ENCODE measurements at places on chromosomes 3 and 15. TPM values are rescaled to one million over a fixed set of nuclear protein-coding genes. Genes with fewer than 3 reads are reported as not detected.

DNA sequence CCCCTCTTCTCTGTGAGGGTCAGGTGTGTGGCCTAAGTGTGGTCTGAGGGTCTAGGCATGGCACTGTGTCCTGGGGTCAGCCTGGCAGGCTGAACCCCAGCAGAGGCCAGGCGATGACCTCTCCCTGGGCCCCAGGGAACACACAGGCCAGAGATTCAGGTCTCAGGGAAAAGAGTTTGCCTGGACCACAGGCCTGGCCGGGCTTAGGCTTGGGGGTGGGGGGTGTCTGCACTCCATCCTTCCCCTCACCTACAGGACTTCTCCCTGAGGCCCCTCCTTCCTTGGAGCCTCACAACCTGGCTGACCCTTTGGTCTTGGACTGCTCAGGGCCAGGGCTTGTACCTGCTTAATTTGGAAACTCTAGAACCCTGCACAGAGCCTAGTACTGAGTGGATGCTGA lies 21.8 kb downstream of the RASGRF1 start:
- DNase-seq: no peak

DNA sequence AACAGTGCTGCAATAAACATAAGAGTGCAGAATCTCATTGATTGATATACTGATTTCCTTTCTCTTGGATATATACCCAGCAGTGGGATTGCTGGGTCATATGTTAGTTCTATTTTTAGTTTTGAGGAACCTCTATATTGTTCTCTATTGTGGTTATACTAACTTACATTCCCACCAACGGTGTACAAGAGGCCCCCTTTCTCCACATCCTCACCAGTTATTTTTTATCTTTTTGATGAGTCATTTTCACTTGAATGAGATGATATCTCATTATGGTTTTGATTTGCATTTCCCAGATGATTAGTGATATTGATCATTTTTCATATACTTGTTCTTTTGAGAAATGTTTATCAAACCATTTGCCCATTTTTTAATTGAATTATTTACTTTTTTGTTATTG lies 12.4 kb upstream of the IREB2 start:
- DNase-seq: no peak

DNA sequence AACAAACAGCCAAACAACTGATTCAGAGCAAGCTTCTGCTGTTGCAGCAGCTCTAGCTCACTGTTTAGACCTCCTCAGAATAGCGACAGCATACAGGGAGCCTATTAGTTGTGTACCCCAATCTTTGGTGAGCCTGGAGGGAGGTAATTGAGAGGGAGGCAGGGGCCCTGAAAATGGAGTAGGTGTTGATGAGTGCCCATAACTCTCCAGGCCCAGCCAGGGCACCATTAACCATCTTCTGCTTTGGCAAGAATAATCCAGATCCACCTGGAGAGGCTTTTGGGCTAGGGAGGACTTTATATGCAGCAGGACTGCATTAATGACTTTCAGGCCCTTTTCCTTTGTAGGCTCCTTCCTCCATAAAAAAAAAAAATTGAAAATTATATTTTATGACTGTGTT lies 20.9 kb downstream of the PLCL2 start:
- no peak for DNase-seq

GRCh38 chr3:77468626-77469020 lies 428.7 kb downstream of the ROBO2 start:
- DNase-seq: no peak

DNA sequence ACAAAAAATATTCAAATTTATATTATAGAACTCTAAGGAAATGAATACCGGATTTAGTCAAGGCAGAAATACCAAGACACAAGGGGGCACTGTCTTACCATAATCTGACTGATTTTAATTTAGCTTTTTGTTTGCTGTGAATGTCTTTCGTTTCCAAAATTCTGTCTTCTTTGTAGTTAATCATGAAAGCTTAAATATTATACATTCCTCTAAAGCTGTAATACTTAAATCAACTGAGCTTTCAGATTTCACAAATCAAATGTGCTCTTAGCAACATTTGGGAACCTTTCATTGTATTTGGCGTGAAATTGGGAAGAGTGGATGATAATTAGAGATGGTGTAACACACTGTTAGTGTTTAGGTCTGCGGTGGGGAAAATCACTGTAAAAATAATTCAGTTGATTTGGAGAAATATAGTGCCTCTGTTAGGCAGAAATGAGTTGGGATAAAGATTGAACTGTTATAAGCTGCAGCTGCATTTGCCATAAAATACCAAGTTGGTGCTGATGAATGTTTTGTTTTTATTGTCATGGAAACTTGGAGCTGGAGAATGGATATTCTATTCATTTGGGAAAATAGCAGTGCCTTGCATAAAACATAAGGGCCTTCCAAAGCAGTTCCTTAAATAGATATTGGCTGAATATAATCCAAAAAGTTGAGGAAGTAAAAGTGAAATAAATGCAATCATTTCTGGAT lies 228.2 kb downstream of the TCF12 start:
- DNase-seq: peak; percentile 71

DNA sequence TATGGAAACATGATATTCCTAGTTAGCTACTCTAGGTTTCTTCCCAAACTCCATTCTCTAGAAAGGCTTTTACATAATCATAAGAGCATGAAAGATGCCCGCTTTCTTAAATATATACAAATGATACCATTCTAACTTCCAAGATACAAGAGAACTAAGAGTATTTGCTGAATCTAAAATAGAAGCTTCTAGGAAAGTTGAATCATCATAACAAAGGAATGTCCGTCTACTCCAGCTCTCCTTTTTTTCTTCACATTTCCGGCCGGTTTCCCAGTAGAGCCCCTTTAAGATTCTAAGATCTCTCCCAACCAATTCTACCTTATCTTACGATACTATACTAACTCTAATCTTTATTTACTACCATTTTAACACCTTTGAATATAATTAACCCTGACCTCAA lies 60.1 kb downstream of the RAD18 start:
- no peak for DNase-seq

- DNase-seq: no peak
Measured at GRCh38 chr3:43330981-43331380, 44.6 kb downstream of the SNRK start.

- DNase-seq: no peak
Measured at GRCh38 chr3:147119989-147120388, 286.4 kb downstream of the ZIC4 start.

DNA sequence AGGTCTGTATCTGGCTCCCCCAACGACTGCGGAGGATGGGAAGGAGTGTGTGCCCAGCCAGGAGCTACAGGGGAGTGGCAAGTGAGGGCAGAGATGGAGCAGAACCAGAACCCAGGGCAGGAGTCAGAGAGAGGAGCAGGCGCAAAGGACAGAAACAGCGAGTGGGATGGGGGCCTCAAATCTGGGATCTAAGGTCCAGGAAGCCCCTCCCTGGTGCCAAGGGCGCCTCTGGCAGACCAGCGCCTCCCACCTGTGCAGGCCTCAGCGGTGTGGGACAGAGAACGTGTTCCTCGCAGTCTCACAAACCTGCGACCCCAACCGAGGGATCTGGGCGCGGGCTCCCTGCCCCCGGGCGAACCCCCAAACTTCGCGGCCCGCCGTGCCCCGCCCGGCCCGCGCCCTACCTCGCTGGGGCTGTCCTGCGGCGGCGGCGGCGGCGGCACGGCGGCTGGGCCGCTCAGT lies 301 bp downstream of the PCBP4 start:
- peak; percentile 25 for DNase-seq

DNA sequence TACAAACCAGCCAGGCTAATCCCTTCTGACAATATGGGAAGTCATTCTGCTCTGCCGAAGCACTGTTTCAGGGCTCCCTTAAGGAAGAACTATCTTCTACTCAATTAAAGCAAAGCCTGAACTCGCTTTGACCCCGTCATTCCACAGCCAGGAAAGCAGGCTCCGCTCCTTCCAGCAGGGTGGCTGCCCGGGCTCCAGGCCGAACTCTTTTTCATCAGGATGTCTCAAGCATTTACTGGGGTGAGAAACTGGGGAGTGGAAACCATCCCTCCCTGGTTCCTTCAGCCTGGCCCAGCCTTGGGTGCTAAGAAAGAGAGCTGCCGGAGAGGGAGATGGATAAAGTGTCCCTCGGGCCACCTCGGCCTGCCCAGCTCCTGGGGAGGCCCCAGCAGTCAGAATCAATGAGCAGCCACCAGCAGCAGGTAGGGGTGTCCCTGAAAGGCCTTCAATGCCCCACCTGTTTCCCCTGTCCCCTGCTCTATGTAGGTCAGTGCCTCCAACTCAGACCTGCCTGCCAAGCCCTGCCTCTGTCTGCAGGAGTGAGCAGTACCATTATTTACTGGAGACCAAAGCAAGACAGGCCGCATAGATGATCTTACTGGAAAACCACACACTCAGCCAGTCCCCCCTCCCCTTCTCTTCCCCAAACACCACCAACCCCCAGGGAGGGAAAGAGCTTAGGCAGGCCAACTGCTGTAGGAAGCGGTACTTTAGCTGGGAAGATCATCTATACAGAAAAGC lies 225.6 kb upstream of the TLE3 start:
- DNase-seq: no peak

GRCh38 chr3:86792316-86792715 lies 198.6 kb downstream of the VGLL3 start:
- DNase-seq: no peak

- no peak for DNase-seq
Measured at GRCh38 chr3:23923786-23924185, 6.9 kb downstream of the RPL15 start.

- no peak for DNase-seq
Measured at GRCh38 chr3:15148614-15149013, 49.7 kb upstream of the RBSN start.

DNA sequence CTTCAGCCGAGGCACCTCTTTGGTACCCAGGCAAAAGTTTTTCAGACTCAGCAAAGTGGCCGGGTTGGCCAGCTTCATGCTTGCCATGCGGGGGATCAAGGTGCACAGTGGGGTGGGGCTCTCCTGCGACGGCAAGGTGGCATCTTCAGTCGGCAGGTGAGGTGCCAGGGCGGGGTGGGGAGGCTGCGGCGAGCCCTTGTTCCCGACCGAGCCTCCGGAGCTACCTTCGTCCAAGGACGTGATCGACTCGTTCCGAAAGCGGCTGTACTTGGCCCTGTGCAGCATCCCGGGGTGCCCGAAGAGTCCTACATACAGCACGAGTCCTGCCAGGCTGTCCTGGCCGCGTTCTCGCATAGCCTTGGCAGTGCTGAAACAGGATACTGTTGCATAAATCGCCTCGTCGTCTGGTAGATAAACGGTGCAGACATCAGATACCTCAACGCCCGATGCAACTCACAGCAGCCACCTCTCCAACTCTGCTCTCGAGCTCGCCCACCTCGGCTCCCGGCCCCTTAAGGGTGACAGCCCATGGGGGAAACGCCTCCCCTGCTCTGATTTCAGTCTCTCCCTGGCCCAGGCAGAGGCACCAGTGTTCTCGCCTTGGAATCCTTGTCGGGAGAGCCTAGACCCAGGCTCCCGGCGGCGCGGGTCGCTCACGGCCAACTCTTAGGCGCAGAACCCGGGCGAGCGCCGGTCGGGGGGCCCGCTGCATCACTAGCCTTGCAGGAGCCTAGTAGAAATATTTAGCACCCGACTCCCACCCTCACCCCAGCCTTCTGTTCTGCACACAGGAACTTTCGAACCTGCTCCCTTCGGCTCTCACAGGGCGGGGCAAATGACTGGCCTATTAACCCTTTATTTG lies 826 bp downstream of the SHC4 start:
- DNase-seq: no peak

- DNase-seq: no peak
Measured at GRCh38 chr15:88385078-88385700, 82.0 kb downstream of the MRPL46 start.

DNA sequence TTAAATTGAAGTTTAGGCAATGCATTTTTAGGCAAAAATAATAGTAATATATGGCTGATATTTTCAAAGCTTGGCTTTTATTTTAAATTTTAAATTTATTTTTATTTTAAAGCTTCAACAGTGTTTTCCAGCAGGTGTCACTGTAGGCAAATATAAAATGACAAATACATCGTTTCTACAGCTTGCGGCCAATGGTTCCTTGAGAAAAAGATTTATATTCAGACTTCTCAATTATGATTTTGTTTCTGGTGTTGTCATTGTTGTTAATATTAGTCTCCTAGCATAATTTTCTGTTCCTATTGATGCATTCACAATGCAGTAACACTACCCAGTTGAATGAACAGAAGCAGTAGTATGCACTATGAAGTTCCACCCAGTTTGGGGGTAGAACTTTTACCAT lies 220.7 kb upstream of the DNAJC19 start:
- DNase-seq: no peak

DNA sequence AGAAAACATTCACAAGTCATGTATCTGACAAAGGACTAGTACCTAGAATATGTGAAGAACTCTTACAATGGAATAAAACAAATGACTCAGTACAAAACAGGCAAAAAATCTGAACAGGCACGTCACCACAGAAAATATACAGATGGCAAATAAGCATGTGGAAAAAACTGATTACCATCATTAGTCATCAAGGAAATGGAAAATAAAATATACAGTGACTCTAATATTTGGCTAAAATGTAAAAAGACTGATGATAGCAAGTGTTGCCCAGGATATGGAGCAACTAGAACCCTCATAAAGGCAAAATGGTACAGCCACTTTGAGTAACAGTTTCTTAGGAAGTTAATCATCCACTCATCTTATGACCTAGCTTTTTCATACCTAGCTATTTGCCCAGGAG lies 95.8 kb upstream of the ABHD17C start:
- DNase-seq: no peak

DNA sequence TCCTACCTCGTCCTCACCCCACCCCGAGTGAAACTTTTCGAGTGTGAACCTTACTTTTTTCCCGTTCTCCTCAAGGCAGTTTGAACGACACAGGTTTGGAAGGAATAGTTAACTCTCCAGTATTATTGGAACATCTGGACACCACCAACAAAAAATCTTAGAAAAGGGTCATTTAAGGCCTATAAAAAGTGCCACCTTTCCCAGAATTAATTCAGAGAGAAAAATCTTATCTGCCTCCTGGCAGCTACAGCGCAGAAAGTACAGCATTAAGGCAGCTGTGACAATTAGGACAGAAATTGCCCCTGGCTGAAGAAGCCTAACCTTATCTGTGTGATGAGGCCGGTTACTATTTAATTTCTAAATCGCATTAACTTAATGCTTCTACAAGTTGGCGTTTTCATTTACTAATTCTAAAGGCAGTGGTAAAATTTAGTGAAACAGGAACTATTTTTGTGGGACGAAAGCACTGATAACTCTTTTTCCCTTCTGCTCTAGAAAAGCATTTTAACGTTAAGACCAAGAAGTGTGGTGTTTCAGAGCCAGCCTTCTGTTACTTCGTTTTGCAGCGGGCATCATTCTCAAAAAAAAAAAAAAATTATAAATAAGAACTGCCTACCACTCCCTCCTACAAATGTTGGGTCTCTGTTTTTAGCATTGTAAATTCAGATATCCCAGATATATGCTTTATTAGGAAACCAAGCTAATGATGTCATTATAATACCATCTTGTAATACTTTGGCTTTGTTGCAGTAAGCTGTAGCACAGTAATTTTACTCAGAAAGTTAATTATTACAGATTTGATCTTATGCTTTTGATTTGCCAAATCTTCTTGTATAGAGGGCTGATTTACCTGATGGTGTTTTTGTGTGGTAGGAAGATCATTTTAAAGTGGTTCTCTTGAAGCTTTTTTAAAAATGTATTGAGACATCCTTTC lies 1.4 kb downstream of the ATP11B start:
- DNase-seq: no peak

Gene SST
- polyA plus RNA-seq: not detected

Gene NRROS
- polyA plus RNA-seq: 3.6 TPM

Gene SYNPR
- polyA plus RNA-seq: not detected

Gene MORC1
- polyA plus RNA-seq: not detected

Gene ATP13A4
- polyA plus RNA-seq: not detected

Gene C2CD4A
- polyA plus RNA-seq: 0.14 TPM

Gene CYP8B1
- not detected for polyA plus RNA-seq

Gene BUB1B
- polyA plus RNA-seq: not detected

Gene ERICH6
- polyA plus RNA-seq: 0.17 TPM

Gene TRPM1
- not detected for polyA plus RNA-seq

Gene LRRC28
- polyA plus RNA-seq: 23.3 TPM

Gene LEKR1
- polyA plus RNA-seq: 2.4 TPM

All from CD4-positive, CD25-positive, alpha-beta regulatory T cell (primary cell).